ENCODE measurements at places on chromosomes 4 and X.

DNA sequence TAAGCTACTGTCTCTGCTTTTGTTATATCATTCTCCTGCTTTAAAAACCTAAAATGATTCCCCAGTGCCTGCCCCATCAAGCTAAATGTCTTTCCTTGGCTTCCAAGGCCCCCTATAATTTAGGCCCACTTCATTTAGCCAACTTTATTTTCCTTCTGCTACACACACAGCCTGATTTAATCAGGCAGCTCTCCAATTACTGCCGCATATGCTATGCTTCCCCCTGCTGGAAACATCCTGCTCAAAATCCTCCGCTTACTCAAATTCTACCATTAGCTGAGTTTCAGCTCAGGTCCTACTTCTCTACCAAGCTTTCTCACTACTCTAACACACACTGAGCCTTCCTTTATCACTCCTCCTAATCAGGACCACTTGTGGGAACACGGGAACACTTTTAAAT, 17.0 kb downstream of the LAMP2 start:
- DNase-seq, result no peak

DNA sequence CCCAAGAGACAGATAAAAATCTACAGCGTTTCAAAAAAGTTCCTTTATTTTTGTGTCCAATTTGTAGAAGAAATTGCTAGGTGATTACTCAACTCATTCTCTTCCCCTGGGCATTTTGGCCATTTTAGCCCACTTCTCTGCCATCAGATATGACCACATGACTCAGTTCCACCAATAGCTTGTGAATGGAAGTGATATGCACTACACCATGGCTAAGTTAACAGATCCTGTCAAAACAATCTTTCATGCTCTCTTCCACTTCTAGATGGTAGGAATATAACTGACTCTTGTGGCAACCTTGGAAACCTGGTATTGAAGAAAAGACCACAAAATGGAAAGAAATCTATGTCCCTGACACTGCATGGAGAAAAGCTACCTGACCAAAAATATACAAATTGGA, 26.2 kb upstream of the FREM3 start:
- DNase-seq, result no peak

DNA sequence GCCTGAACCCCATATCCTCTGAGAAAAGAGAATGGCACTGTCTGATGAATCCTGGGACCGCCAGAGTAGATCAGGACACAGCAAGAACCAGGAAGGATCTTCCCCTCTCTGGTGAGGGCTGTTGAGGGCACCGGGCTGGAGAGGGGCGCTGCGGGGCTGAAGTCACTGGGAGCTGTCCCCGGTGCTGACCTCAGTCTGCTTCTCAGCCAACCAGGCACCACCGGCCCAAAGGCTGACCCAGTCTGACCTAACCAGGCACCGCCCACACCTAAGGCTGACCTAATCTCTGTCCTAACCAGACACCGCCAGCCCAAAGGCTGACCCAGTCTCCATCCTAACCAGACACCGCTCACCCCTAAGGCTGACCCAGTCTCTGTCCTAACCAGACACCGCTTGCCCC, 82.8 kb downstream of the CPZ start:
- DNase-seq, result no peak

DNA sequence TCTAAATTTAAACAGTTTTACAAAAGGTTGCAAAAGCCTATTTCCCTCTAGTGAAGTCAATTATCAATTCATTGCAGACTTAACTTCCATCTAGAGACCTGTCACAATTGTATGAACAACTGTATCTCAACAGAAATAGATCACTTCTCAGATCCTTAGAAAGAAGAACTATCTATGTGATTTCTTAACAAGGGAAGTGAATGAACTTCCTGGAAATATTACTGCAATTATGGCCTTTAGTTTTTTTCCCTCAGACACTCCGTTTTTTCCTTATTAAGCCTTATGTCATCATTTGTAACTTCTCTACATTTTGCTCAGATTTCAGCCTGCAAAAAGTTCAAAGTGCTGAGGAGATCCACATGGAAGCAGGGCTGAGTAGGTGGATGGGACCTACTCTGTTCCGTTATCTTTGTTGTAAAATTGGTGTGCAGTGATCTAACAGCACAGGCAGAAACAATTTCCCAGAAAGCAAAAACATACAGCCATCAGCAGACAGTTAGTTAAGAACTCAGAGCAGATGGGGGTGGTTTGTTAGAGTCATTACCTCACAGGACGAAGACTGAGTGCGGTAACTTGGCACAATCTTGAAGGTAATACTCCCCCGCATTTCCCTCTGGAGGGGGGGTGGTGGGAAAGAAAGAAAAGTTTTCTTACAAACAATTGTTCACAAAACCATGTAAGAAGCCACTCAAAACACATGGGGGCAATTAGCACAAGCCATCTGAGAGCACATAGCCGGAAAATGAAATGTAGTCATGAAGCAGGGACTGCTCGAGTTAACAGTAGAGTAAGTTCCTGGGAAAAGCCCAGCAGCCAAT, 112.3 kb downstream of the NYX start:
- no peak for DNase-seq

DNA sequence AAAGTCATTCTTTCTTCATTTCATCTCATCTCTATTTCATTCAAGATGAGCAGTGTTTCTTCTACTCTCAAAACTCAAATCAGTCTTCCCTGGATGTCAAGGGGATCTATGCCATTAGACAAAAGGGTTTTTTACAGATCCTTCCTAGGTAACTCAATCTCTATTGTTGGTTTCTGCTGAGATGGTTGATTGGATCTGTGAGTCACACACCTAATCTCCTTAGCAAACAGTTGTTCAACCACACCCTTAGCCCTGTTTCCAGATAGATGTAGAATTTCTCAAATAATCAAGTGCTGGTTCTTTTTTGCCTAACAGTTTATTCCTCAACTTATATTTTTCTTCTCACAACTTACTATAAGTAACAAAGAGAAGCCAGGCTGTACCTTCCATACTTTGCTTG, 200.5 kb downstream of the KDR start:
- DNase-seq, result no peak

DNA sequence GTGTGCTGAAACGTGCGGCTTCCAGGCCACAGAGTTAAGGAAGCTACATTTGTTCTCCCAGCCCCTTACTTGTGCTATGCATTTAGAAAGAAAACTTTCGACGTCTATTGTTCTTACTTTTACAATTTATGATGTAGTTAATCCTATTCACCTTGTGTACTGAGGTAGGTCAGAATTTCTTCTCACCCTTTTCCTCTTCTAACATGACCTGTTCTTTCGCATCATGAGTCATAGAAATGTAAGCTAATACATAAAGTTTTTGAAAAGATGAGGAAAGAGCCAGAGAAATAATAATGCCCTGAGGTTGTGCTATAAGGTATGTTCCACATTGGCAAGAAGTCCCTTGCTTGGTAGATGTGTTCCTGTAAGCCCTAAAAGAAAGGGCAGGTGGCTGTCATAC, 298.3 kb downstream of the TRIML1 start:
- no peak for DNase-seq

DNA sequence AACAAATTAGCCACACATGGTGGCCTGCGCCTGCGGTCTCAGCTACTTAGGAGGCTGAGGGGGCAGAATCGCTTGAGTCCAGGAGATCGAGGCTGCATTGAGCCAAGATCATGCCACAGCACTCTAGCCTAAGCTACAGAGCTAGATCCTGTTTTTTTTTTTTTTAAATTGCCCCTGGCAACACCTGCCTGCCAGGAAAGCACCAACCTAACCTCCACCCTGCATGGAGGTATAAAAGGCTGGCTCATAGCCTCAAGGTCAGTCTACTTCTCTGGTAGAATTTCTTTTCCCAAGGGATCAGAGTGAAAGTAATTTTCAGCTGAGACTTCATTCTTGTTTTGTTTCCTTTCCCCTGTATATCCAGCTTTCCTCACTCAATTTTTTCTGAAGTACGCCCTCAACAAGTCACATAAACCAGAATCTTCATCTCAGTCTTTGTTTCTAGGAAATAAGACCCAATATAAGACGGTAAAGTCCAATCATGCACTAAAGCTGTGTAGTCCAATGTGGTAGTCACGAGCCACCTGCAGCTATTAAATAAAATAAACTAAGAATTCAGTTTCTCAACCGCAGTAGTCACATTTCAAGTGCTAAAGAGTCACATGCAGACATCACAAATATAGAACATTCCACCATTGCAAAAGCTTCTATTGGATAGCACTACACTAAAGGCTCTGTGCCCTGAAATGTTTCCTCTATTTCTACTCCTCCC, 113.3 kb downstream of the HPGD start:
- DNase-seq, result no peak
